Activated naive CD4-positive, alpha-beta T cell (primary cell): ENCODE measurements at places on chromosomes 5 and 9.

- DNase-seq: no peak
These were observed 282.4 kb upstream of the KLF9 start for GRCh38 chr9:70696694-70697335.

DNA sequence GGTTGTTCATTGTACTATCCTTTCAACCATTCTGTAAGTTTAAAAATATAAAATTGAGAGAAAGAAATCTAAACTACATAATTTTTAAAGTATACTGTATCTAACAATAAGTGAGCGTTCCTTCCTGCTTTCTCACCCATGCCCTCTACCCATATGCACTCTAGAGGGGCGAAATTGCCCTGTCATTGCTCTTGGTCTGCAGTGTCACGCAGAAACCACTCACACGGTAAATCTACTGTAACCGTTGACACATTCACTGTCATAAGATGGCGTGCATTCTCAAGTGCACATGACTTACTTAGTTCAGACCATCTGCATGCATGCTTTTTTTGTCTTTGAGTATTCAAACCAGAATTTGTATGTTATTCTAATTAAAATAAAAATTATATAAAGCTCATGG, 55.7 kb upstream of the NIPBL start:
- no peak for DNase-seq

- DNase-seq: no peak
These were observed 53.3 kb upstream of the SPATA31D4 start for GRCh38 chr9:81874931-81875330.

- DNase-seq: no peak
These were observed 63.7 kb downstream of the SLC1A1 start for GRCh38 chr9:4553951-4554381.

GRCh38 chr9:125674981-125675973, 31.7 kb downstream of the MAPKAP1 start:
- no peak for DNase-seq

DNA sequence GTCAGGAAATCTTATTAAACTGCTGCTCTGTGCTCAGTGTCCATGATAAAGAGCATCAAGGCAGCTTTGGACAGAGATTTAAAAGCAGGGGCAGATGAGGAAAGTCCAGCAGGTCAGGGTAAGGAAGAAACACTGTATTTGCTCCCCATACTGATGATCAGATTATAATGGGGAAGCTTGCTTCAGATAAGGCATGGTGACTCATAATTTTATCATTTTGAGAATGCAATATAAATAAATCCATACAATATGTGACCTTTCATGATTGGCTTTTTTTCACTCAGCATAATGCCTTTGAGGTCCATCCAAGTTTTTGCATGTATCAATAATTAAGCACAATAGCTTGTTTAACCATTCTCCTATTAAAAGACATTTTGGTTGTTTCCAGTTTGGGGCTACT, 48.1 kb upstream of the LHFPL2 start:
- DNase-seq: no peak

GRCh38 chr9:84141741-84142370, 161.3 kb downstream of the RMI1 start:
- no peak for DNase-seq

DNA sequence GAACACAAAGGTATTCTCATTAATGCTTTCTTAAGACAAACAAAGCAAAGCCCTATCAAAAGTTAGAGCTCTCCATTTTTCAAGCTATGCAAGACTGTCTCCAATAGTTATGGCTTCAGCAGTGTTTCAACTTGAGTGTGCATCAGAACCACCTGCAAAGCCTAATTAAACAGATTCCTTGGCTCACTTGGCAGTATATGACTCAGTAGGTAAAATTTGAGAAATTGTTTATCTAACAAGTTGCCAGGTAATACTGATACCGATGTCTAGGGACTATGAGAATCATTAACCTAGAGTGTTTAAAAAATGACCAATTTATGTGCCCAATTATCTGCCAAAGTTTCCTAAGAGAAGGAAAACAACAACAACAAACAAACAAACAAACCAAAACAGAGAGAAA, 60.3 kb upstream of the PARP8 start:
- no peak for DNase-seq

DNA sequence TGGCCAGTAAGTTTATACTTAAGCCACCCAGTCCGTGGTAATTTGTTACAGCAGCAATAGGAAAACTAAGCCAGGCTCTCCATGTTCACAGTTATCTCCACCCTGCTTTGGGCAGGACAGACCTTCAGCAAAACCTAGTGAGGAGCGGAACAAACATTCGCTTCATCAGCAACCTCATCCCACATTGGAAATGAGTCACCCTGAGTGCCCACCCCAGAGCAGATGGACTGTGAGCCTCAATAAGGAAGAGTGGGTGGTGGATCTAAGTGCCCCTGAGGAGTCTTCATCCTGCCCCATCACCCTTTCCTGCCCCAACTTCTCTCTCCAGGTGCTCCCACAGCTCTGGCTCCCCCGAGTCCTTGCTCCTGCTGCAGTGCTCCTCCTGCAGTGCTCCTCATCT, 78.8 kb downstream of the FSTL4 start:
- no peak for DNase-seq

- DNase-seq: no peak
These were observed 27.2 kb downstream of the SLC25A48 start for GRCh38 chr5:135861641-135862040.

DNA sequence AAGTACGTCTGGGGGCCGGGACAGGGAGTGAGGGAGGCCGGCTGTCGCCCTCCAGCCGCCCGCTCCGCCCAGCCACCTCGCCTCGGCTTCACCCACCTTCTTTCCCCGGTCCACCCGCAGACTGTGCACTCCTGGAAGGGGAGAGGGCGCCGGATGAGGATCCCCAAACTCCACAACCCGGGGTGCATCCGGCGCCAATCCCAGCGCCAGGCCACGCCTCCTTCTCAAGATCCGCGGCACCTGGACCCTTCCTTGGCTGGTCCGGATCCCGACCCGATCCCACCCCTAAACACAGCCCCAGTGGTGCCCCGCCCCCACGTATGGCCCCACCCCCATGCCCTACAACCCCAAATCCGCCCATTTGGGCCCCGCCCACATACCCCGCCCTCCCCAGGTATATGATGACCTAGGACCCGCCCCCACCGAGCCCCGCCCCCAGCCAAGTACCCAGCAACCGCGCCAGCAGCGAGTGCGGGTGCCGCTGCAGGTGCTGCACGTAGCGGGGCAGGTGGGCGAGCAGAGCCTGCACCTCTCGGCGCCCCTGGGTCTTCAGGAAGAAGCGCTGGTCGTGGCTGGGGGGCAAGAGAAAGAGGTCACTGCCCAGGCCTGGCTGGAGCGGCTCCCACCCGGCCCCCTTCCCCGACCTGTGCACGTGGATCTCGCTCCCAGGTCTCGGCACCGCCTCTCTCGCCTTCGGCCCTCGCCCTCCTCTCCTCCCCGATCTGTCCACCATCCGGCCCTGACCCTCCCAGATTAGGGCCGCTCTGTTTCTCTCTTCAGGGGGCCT, 3.2 kb downstream of the PIP5KL1 start:
- DNase-seq: peak; percentile 27

- DNase-seq: no peak
These were observed 78.5 kb downstream of the C9orf152 start for GRCh38 chr9:110129425-110129824.

GRCh38 chr5:115673596-115673995, 47.8 kb upstream of the TMED7 start:
- DNase-seq: no peak

DNA sequence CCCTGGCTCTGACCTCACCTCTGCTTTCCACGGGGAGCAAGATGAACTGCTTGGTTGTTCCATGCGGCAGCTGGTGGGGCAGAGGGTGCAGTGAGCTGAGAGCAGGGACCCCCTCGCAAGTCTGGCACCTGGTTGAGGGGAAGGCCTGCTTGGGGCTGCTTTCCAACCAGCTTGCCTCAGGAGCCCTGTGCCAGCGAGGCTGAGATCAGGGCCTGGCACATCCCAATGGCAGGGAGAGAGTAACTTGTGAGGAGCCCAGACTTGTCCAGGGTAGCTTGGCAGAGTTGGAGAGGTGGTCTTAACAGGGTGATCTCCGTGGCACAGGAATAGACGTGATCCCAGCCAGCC, 68.9 kb downstream of the IQGAP2 start:
- no peak for DNase-seq

DNA sequence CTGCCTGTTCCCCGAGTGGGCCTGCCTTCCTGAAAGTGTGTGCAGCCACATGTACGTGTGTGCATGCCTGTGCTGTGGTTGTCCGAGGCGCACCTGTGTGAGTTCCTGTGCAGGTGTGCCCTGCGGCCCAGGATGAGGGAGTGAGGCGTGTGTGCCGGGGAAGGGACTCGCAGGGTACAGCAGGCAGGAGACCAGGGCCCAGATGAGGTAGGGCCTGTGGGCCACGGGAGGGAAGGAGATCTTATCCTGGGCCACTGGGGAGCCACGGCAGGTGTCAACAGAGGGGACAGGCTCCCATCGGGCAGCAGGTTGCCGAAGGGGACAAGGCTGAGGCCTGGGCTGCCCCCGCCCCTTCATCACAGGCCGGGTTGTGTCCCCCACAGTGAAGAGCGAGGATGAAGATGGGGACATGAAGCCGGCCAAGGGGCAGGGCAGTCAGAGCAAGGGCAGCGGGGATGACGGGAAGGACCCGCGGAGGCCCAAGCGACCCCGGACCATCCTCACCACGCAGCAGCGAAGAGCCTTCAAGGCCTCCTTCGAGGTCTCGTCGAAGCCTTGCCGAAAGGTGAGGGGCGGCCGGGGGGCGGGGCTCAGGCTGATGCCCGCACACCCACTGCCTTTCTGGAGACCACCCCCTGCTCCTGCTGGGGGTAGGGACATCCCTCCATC, 79.2 kb downstream of the LMX1B start:
- DNase-seq: no peak

GRCh38 chr9:111316796-111317195, 13.2 kb downstream of the OR2K2 start:
- no peak for DNase-seq

DNA sequence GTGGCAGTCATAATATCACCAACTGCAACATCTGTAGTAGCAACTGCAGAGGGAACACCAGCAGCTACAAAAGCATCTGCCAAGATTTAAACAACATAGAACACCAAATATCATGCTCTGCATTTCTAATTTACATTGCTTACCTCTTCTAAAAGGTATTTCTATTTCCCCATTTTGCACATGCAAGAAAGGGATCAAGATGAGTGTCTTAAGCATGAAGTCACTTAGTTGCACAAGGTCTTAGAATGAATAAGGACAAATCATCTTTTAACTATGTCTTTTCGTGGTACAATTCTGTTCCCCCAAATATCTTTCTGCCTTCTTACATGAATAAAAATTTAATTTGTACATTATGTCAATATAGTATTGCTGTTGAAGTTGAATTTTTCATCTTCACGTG, 1746.4 kb downstream of the EFNA5 start:
- DNase-seq: no peak

DNA sequence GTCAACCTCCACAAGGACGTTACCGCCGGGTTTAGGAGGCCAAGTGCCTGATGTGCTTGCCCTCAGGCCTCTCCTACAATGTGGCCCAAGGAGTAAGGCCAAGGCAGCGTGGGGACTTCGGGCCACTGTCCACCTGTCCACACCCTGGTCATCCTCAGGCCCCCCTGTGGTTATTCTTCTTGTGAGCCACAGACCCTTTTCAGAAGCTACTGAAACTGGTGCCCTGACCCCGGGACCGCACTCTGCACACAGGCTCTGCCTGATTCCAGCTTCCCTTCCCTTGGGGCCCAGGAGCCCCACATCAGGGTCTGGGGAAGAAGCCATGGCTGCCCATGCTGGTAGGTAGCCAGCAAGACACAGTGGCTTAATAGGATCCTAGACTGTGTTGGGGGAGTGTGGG, 128.8 kb downstream of the OLFM1 start:
- no peak for DNase-seq

GRCh38 chr9:91416096-91416712, 7.4 kb downstream of the NFIL3 start:
- DNase-seq: no peak

- DNase-seq: no peak
These were observed 68.2 kb downstream of the THBS4 start for GRCh38 chr5:80103371-80103770.

DNA sequence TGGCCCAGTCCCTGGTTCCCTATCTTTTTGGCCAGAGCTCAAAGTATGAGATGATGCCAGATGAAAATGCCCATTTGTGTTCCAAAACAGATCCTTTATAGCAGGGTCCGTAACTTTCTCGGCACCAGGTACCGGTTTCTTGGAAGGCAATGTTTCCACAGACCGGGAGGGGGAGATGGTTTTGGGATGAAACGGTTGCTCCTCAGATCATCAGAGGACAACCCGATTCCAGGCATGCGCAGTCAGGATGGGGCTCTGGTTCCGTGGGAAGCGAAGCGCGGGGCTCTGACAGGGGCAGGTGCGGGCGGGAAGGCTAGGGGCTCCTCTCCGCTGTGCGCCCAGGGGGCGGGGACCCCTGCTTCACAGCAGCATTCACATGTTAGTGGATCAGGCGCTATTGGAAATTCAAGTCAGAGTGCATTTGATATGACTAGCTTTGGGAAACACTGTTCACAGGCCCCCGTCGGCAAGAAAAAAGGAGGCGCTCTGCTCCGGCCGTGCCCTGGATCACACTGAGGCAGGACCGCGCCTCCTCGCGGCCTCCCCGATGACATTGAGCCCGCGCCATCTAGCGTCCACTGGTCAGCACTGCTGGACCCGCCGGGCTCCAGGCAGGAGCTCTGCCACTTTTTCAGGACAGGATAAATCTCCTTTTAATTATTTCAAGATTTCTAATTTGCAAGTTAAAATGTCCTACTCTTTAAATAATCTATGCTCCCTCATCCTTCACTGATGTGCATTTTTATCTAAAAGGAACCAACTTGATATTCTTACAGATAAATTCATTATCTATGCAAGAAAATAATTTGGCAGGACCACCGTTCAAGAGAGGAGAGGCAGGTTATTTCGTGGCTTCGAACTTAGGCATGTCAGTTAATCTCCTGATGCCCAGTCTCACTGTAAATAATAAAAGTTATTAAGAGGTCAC, 190.0 kb downstream of the FANCC start:
- peak; percentile 41 for DNase-seq

- DNase-seq: no peak
These were observed 32.3 kb upstream of the FIBCD1 start for GRCh38 chr9:130971294-130971849.
